Activated naive CD4-positive, alpha-beta T cell treated with anti-CD3 and anti-CD28 coated beads, Interleukin-2, amount 50 U/mL, for 72 hours (primary cell): ENCODE measurements at places on chromosomes 2 and 18. TPM values are rescaled to one million over a fixed set of nuclear protein-coding genes. Genes with fewer than 3 reads are reported as not detected.
A peak's percentile ranks its signal among the peaks of the same experiment; 100 is the strongest.

GRCh38 chr18:14074187-14074586 lies 58.0 kb downstream of the ZNF519 start:
- DNase-seq = no peak

DNA sequence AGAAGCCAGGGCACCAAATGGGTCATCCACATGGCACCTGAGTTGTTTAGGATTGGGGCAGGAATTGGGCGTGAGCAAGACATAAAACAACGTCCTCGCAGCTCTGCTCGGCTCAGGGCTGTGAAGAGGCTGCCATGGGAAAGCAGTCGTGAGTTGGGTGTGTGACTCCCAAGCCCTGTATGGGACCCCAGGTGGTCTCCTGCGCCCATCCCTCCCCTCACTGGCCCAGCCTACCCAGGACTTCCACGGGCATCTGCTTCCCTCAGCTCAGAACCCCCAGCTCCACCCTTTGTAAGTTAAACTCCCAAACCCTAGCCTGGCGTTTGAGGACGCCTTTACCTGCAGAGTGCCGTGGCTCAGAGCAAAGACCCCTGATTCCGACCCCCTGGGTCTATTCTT lies 23.2 kb upstream of the HPCAL1 start:
- DNase-seq = no peak

GRCh38 chr18:6271585-6271984 lies 143.1 kb downstream of the L3MBTL4 start:
- no peak for DNase-seq

DNA sequence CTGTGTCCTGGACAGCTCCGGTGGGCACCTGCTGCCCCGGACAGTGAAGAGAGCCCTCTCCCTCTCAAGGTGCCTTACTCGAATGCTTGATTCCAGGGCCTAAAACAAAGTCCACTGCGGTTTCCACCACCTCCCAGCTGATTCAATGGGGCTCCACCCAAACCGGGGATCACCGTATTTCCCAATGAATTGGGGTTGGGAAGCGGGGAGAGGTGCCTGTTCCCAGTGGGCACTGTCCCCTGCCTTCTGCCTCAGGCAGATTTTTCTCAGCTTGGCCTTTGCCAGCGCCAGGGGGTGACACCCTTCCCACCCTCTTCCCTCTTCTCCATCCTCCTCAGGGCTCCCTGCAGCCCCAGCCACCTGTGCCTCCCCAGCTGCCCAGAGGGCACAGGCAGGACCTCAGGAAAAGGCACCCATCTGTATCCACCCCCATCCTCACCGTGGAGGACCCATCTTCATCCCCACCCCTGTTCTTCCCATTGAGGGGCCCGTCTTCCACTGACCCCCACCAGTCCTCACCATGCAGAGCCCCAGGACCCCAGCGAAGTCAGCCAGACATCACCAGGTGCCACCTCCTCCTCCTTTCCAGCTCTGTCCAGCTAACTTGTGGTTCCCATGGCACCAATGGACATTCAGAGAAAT lies 66.7 kb upstream of the HPCAL1 start:
- no peak for DNase-seq

DNA sequence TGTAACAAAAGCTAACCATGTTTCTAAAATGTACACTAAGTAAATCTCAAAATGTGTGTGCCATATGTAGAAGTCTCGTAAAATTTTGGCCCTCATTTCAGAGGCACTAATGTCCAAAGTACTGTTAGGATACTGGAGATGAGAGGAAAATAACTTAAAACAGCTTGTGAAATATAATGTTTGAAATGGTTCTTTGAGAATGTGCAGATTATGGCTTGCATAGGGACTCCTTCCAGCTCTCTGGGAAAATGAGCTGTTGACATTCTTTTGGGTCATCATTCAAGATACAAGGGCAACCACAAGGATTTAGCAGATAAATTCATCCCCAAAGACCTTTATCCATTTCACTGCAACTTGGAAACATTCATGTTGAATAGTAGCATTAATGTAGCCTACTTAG lies 38.1 kb upstream of the OTX1 start:
- no peak for DNase-seq

- DNase-seq = no peak
Observed at GRCh38 chr2:11764920-11765319, 18.5 kb downstream of the LPIN1 start.

- no peak for DNase-seq
Observed at GRCh38 chr2:177165721-177166711, 46.6 kb upstream of the HNRNPA3 start.

DNA sequence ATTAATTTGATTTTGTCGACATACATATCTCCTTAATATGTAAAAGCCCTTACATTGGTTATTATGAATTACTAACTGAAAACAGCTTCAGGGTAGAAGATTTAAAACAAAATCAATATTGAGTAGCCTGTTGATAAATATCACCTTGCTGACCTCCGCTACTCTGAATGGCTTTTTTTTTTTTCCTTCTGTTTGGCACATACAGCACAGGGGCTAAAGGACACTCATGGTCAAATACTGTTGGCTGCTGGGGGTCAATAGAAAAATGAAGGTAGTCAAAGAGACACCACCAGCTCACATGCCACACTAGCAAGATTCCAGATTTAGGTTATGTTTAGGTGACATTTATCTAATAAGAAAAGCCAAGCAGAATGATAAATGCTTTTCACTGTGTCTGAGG lies 1642.4 kb upstream of the SLC39A10 start:
- DNase-seq = no peak

DNA sequence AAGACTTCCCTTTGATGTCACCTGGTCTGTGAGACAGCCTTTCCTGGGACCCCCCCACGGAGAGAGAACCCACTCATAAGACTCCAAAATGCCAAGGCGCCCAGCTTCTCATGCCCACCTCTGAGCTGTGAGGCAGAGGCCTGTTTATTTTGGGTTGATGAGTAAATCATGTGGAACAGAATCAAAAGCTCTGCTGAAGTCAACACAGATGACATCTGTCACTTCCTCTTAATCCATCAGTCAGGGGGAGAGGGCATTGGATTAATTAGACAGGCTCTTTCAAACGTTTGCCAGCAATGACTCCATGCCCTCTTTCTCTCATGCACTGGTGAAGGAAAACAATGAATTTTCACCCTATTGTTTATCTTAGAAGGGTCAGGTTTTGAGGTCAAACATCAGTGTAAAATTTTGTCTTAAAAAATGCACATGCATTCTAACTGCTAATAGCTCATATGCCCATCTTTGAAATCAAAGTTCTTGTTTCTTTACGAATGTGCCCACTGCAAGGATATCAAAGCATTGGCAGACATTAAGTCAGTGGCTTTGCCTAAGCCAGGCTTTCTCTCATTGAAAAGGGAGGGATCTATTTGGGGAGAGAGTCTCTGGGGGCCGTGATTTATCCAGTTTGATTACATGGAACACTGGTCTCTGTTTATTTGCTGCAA lies 184.1 kb downstream of the ACKR3 start:
- DNase-seq = no peak

GRCh38 chr18:54393648-54394294 lies 36.1 kb downstream of the C18orf54 start:
- no peak for DNase-seq

DNA sequence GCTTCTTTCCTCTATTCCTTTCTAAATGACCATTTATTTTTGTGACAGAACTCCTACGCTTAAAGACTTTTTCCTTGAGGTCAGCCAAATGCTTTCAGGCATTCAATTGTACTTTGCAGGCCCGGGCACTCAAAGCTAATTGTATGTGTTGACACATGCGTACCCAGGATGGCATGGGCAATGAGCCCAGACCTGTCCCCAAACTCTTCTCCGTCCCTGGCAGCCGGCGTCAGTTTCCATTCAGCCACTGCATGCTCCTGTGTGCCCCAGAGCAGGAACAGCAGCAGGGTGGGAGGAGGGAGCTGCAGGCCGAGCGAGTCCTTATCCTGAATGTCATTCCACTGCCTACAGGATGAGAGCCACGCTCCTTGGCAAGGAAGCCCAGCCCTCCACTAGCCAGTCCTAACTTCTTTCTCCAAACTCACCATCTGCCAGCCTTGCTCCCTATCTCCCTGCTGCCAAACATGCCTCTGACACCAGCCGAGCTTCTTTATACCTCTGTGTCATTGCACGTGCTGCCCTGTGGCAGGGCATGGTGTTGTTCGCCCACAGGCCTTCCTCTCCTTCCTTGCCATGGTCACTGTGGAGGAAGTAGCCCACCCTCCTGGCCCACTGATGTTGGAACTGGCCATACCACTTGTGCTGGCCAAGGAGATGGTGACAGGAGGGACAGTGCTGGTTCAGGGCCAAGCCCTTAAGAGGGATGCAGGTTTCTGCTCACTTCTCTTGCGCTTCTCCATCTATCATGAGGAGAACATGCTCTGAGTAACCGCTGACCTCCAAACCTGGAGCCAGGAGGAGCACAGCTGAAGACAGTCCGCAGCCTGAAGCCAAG lies 116.9 kb upstream of the FHL2 start:
- DNase-seq = no peak

DNA sequence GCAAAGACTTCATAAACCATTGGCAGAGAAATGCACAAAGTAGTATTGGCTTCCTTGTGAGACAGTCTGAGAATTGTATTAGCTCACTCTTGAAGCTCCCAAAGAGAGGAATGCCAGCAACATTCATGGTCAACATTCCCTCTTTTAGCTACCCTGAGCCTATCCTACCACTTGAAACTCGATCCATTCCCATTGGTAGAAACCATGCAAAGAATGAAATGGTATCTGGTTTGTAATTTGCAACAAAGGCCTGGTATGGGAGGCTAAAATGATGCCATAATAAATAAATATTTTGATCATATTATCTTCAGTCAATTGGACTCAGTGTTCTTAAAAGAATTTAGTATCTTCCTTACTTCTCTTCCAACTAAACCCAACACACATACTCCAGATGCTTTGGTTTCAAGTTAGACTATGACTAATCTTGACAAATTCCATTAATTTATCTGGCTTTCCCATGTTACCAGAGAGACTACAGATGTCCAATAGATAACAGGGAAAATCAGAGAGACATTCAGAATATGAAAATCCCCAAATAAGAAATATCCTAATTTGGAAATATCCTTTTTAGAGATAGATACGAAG lies 102.9 kb downstream of the DHRS9 start:
- no peak for DNase-seq

- no peak for DNase-seq
Observed at GRCh38 chr2:95171902-95172301, 6.3 kb downstream of the ZNF2 start.

GRCh38 chr2:88807237-88807962 lies 115.9 kb downstream of the RPIA start:
- DNase-seq = no peak

- DNase-seq = peak; percentile 78
Observed at GRCh38 chr2:56183643-56184499, at the start of gene CCDC85A. TSS of gene CCDC85A (plus strand) at chr2:56183990. CDS start at chr2:56184625, 635 bp downstream.

- DNase-seq = no peak
Observed at GRCh38 chr2:75311993-75312392, 112.7 kb upstream of the TACR1 start.

GRCh38 chr2:224929512-224929911 lies 112.8 kb downstream of the DOCK10 start:
- DNase-seq = no peak

DNA sequence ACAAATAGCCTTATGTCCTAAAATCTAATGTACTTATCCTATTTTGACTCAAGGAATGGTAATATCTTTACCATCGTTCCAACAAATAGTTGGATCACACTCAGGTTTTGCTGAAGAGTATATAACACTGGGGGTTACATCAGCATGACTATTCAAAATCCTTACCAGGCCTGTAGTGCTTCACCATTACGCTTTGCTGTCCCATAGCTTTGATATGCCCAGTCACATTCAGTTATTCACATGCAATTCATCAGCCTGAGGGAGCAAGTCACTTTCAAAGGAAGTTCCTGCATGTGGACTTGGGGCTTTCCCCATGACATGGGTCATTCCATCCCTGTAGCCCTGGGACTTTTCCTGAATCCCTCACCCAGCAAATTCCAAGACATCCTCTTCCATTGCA lies 39.6 kb downstream of the FTCDNL1 start:
- no peak for DNase-seq

DNA sequence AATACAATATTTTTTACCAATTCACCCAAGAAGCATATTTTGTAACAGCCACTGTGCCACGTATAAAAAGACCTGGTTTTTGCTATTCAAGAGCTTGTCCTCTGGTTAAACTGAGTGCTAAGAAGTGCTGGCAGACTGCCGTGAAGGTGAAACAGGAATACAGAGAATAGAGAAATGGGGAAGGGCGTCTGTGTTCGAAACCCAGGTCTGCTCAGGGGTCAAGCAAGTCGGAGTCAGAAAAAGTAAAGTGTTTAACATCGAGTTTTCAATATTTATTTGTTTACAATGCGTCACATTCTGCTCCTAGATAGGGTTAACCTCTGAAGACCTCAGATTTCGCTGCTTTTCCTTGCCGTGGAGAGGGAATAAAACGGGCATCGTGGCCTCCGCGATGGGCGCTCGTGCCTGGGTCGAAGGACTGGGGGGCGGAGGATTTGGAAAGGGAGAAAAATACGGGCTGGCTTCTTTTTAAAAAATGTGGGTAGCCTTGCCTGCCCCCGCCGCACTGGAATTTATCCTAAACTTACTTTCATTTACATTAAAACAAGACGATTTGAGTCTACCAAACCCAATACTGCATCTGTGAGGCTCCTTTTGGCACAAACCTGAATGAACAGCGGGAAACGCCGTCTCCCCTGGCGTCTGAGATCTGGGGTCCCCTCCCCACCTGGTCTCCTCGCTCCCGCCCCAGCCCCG lies 1.1 kb upstream of the SNTG2 start:
- no peak for DNase-seq

- DNase-seq = no peak
Observed at GRCh38 chr18:54939361-54939917, 19.8 kb downstream of the CCDC68 start.

DNA sequence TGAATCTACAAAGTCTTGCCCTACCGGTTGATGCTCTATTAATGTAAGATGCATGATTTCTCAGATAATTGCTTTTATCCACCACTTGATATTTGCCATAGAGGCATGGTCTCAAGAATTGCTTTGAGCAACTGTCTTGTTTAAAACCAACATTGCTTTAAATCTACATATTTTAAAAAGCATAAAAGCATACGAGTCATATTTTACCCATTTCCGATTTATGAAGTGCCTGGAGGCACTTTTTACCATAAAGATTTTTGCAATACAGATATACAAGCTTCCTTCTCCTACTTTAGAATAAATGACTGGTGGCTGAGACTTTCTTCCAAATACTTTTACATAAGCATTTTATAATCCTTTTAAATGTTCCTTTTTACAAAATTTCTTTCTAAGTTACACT lies 517.6 kb downstream of the TXNL1 start:
- no peak for DNase-seq

The TMEM200C gene
- not detected for total RNA-seq

The IHH gene
- 0.14 TPM for total RNA-seq

The CRYBA2 gene
- not detected for total RNA-seq

The UPP2 gene
- not detected for total RNA-seq

The PAX8 gene
- total RNA-seq = 0.35 TPM
